ENCODE measurements at places on chromosomes 12 and 14.

GRCh38 chr14:104082807-104083206 lies 2.7 kb upstream of the ASPG start:
- DNase-seq, result no peak

GRCh38 chr12:30095511-30095910 lies 311.8 kb upstream of the TMTC1 start:
- no peak for DNase-seq

DNA sequence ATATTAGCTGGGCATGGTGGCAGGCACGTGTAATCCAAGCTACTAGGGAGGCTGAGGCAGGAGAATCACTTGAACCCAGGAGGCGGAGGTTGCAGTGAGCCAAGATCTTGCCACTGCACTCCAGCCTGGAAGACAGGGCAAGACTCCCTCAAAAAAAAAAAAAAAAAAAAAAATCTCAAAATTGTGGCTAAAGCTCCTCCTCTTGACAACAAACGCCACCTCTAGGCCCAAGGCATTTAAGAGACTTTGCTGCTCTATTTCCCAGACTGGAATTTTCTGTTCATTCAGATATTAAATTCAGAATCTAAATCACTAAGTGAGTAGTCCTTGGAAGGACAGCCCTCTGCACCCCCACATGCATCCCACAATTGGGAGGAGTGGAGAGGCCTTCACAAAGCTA lies 1.4 kb downstream of the ZFYVE1 start:
- no peak for DNase-seq

- DNase-seq, result no peak
These were observed 10.0 kb downstream of the TMEM120B start for GRCh38 chr12:121722511-121722910.

- DNase-seq, result no peak
These were observed 100.8 kb downstream of the CCER1 start for GRCh38 chr12:90854136-90854689.

Data from activated CD4-positive, CD25-positive, alpha-beta regulatory T cell (primary cell).